ENCODE measurements at places on chromosomes 2 and 18.
A peak's percentile ranks its signal among the peaks of the same experiment; 100 is the strongest.

- no peak for DNase-seq
Observed at GRCh38 chr18:76564117-76564516, 69.1 kb upstream of the ZNF516 start.

DNA sequence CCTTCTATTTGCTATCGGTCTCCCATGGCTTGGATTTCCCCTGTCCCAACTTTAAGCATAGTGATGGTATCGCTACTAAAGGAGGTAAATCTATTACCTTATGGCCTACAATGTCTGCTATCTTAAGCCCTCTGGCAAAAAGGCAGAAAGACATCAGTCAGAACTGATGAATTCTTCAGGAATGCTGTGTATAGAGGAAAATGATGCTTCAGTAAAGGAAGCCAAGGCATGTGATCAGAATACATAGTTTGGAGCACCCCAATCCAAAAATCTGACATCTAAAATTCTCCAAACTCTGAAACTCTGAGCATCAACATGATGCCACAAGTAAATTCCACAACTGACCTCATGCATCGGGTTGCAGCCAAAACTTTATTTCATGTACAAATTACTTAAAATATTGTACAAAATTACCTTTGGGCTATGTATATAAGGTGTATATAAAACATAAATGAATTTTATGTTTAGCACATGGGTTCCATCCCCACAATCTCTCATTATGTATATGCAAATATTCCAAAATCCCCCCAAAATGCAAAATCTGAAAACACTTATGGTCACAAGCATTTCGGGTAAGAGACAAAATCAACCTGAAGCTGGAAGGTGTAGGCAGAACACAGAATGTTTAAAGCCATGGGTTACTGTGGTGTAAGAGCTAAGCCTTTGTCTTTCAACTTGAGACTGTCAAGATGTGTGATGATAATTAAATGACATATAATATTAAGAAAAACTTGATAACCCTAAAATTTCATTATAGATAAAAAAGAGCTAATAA lies 66.2 kb downstream of the CUL3 start:
- DNase-seq, result no peak

- peak; percentile 29 for DNase-seq
Observed at GRCh38 chr2:10305254-10305635, 2.5 kb downstream of the HPCAL1 start.

DNA sequence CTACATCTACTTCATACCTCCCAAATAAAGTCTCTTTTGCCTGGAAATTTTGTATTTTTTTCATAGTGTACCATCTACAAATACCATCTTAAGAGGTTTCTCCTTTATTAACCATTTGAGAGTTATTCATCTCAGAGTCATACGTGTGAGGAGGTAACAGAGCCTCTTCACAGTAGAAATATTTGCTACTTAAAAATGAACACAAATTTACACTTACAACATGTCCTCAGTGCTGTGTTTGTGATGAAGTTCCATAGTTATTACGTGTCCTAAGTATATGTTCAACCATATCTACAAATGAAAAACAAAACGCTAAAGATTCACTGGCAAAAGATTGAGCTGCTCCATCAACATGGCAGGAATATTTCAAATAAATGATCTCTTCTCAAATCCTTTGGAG lies 48.5 kb upstream of the HNRNPA3 start:
- DNase-seq, result no peak

DNA sequence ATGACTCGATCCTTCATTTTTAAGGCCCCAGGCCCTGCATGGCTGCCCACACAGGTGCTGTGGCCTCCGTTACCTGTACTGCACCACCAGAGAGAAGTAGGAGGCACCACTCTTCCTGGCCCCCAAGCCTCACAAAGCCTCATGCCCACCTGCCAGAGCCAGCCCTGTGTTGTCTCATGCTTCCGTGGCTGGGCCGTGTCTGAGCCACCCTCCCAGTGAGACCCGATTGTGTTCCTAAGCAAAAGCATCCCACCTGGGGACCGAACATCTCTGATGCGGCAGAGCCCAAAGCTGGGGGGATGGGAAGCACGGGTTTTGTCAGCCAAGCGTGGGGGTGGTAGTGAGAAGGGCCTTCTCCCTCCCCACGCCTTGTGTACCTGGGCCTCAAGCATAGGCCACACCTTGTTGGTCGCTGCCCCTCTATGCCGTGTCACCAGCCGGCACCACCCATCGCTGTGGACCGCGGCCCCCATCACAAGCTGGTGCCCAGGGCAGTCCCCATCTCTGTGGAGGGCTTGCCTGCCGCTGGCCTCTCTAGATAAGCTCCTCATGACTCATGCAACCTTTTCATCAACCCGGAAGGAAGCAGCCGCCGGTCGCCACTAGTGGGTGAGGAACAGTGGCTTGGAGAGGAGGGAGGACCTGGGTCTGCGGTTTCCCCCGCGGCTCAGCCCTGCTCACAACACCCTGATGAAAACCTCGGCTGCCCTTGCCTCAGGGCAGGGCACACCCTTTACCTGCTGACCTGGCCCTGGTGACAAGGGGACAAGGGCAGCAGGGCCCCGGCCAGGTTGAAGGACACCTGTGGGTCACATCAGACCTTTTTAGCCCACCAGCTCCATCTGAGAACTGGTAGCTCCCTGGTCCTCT lies 2.7 kb upstream of the RNPEPL1 start:
- peak; percentile 79 for DNase-seq

DNA sequence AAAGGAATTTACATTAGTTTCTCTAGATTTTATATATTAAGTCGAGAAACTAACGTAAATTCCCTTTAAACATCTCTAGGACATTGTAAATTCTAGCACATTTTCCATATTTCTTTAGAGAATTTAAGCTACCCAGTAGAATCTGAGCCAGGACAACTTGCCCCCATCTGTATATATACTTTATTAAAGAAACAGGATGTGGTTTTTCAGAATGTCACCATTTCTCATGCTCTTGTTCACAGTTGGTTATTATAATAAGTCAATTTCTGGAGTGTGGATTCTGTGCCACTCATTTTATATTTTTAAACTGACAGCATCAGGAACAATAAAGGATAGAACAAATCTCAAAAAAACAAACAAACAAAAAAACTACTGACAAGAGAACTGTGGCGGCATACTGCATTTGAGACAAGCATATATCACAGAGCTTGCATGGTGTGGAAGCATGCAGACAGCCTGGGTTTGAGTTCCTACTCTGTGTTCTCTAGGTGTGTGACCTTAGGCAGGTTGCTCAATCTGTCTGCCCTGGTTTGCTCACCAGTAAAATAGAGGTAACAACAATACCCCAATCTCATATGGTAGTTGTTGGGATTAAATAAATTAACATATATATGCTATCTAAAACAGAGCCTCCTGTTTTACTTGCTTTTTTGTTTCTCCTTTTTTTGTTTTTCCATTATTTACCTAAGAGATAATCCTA lies 61.4 kb upstream of the DNER start:
- DNase-seq, result no peak

DNA sequence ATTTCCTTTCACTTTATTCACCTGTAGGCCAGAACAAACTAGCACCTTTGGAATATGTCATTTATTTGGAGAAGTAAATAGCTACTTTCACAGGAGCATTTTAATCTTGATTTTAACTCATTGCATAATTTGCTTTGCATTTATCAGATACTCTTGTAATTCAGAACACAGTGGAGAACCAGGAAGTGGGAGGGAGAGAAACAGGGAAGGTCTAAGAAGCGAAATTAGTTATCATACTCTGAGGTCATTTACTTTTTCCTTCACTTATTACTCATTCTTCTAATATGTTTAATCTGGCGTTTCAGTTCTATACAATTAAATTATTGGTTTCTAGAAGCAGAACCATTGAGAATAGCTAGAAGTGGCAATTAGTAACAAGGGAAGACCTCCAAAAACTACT lies 20.7 kb downstream of the RBM44 start:
- DNase-seq, result no peak

DNA sequence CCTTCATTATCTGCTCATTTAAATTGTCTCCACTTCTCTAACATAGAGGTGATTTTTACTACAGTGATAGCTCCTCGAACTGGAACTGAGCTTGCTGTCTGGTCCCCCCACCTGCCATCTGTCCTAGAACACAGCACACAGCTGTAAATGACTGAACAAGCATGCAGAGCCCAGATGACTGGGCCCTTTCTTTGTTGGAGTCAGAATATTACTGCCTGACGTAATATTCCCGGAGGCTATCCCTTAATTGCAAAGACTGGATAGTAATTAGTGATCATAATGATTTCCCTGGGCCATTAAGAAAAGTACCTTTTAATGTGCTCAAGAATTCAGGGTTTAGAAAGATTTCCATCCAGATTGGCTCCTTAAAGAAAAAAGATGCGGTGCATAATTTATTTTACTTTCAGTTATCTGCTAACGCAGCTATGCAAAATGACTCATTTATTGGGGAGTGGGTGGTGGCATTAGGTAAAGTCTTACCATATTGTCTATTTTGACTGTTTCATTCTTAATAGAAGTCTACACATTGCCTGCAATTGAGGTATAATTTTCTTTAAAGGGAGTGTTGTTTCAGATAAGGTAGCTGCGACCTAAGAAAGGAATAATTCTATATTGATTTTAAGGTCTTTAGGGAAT lies 84.4 kb downstream of the MAP4K4 start:
- DNase-seq, result no peak

- no peak for DNase-seq
Observed at GRCh38 chr2:113848758-113849415, 41.0 kb upstream of the ACTR3 start.

- DNase-seq, result no peak
Observed at GRCh38 chr18:74790451-74790850, 192.8 kb downstream of the ZNF407 start.

DNA sequence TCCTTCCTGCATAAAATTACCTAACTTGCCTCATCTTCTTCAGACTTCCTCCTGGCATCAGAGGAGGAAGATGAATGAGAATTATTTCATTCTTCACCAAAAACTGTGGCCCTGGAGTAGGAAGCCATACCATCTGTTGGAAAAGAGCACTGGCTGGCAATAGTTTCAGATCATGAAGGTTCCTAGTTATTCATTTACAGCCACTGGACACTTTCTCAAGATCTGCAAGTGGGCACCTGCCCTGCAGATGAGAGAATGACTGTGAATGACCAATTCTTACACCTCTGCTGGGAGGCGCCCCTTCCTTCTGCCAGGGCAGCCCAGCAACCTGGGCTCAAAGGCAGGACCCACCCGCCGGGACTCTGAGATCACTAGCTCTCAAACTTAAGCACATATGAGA lies 13.0 kb downstream of the DIPK1C start:
- no peak for DNase-seq

- no peak for DNase-seq
Observed at GRCh38 chr2:24362253-24362652, 1.9 kb upstream of the ITSN2 start.

- DNase-seq, result no peak
Observed at GRCh38 chr2:18597618-18598017, 8.2 kb upstream of the NT5C1B start.

GRCh38 chr2:46431481-46432235 lies 47.7 kb upstream of the TMEM247 start:
- DNase-seq, result no peak

GRCh38 chr2:126893606-126894005 lies 5.1 kb upstream of the TEX51 start:
- DNase-seq, result no peak

- DNase-seq, result no peak
Observed at GRCh38 chr18:68940754-68941153, 142.9 kb downstream of the CCDC102B start.

- DNase-seq, result no peak
Observed at GRCh38 chr18:59907172-59907571, 7.4 kb downstream of the PMAIP1 start.

DNA sequence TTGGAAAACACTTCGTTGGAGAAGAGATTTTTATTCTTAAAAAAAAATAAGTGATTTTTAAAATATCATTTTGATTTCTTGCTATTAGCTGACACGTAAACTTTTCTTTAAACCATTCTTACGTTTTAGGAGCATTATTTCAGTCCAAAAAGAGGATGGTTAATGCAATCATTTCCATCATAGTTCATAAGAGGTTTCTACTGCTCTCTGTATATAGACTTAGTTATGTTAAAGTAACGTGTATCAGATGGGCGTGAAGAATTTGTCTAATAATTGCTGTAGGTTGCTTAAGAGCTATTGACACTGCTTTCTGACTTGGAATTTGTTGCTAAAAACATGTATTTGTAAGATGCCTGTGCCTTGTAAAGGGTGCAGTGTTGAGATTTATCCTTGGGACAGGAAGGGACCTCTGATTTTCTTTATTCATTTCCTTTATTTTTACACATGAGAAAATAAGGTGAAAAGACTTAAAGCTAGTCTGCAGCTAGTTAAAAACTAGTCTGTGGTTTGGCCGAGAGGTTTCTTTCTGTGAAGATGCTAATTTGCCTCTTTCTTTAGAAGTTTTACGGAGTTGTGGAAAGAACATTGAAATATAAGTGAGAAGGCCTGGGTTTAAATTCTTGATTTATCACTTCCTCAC lies 2.9 kb downstream of the ANKRD12 start:
- DNase-seq, result no peak

- peak; percentile 87 for DNase-seq
Observed at GRCh38 chr18:34158881-34159690, 65.6 kb downstream of the NOL4 start.

DNA sequence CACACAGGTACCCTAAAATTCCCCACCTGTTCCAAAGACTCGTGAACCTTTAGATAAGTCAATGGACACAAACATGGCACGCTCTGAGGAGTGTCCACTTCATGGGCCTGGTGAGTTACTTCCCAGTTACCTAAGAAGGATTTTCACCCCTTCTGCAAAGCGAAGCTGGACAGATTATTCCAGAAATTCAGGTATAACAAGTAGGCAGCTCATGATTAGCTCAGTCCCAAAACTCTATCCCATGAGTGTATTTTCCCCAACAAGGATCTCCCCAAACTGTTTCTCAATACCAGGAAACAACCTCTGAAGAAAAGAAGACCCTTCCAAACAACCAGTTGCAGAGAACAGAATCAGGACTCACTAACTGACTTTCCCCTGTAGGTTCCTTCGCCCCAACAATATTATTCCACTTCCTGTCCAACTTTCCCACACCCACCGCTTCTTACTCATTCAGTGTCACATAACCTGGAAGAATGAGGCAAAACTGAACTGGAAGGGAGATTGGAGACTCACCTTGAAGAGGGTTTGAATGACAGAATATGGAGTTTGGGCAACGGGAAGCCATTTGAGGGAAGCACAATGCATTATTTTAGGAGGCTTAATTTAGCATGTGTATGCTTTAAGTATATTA lies 120.1 kb downstream of the ANTXR1 start:
- DNase-seq, result no peak

DNA sequence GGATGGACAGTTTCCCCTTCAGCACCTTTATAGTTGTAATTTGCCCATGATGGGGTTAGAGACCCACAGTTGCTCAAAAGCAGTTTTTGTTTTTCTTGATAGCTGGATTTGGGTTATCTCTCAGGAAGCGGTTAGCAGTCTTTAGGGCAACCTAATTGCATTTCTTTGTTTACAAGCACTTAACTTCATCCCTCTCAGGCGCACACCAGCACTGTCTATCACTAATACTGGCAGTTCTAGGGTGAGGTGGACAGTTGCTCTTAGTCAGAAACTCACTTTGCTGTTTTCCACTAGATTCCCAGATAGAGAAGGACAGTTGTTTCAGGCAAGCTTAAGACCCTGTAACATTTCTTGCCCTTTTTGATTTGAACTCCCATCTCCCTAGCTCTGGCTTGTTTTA lies 146.0 kb downstream of the AGAP1 start:
- no peak for DNase-seq

GRCh38 chr2:27907547-27907946 lies 17.0 kb downstream of the BABAM2 start:
- DNase-seq, result no peak

GRCh38 chr2:171319164-171319810 lies 114.5 kb downstream of the METTL8 start:
- no peak for DNase-seq

Data from kidney (tissue), 22 donors.